ENCODE measurements at places on chromosomes 3 and 15. TPM values are rescaled to one million over a fixed set of nuclear protein-coding genes. Genes with fewer than 3 reads are reported as not detected.

Gene KBTBD13
- total RNA-seq, result 0.57 TPM

Gene KBTBD12
- not detected for total RNA-seq

Gene CIAO2A
- total RNA-seq, result 47.2 TPM

Gene KLHL40
- 2.9 TPM for total RNA-seq

Gene MKRN2OS
- total RNA-seq, result 1.0 TPM

Gene TBC1D21
- 1.4 TPM for total RNA-seq

DNA sequence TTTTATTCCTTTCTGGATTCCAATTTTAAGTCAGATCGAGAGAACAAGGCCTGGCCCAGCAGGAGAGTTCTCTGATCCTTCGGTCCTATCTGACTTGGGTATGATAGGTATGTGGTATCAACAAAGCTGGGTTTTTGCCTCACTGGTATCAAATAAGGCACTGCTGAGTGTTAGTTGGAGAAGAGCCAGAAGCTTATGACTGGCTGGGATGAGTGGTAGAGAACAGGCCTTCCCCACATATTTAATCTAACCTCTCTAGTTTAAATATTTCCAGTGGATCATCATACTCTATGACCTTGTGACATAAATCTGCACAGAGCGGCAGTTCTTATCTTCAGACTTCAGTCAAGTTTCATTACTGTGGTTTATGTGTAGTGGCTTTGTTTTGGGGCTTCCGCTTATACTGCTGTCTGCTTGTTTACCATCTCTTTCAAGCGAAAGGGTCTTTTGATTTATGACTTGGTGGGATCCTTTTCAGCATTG, 164.5 kb downstream of the PTPRG start:
- no peak for DNase-seq
- no peak overlapping the region for H3K4me3 ChIP-seq
- no peak overlapping the region for H3K27ac ChIP-seq
- no peaks in the 10 kb centered on the region for H3K36me3 ChIP-seq
- no peaks in the 10 kb centered on the region for H3K27me3 ChIP-seq

- H3K27me3 ChIP-seq, result no peaks in the 10 kb centered on the region
- H3K4me3 ChIP-seq, result no peak overlapping the region
- no peak overlapping the region for H3K27ac ChIP-seq
Measured at GRCh38 chr15:42009022-42009421, 11.8 kb downstream of the PLA2G4E start.

DNA sequence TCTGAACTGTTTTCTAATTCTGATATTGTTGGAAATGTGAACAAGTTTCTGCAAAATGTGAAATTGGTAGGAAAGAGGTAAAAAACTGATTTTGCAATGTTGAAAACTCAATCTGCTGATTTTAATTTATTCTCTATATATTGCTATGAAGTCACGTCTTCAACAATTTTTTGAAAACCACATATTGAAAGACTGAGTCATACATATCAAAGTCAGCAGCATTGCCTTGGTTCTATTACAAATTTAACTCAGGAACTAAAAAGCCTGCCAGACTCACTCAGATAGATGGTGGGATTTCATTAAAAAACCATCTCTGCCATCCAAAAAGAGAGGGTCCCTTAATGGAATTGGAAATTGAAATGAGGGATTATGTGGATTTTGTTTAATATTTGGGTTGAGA, 351.4 kb downstream of the CNTN3 start:
- H3K36me3 ChIP-seq, result no peaks in the 10 kb centered on the region
- no peaks in the 10 kb centered on the region for H3K27me3 ChIP-seq
- no peaks in the 10 kb centered on the region for H3K4me1 ChIP-seq
- H3K27ac ChIP-seq, result no peak overlapping the region

DNA sequence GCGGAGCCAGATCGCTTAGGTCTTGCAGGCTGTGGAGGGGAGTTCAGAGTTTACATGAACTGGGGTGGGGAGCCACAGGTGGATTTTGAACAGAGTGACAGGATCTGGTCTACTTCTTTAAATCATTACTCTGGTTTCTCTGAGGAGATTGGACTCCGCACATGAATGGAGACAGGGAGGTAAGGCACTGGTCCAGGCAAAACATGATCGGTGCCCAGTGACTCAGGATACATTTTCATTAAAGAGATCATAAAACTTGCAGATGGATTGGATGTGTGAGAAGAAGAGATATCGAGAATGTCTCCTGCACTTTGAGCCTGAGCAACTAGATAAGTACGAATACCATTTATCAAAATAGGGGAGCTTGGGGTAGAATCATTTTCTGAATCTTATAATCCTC, 61.8 kb upstream of the CMSS1 start:
- no peak overlapping the region for H3K27ac ChIP-seq
- H3K27me3 ChIP-seq, result no peaks in the 10 kb centered on the region
- H3K4me1 ChIP-seq, result no peaks in the 10 kb centered on the region
- DNase-seq, result no peak

GRCh38 chr3:32601722-32602121, 31.1 kb upstream of the DYNC1LI1 start:
- no peak overlapping the region for H3K4me3 ChIP-seq
- H3K36me3 ChIP-seq, result no peaks in the 10 kb centered on the region
- no peak for DNase-seq
- H3K4me1 ChIP-seq, result no peaks in the 10 kb centered on the region

DNA sequence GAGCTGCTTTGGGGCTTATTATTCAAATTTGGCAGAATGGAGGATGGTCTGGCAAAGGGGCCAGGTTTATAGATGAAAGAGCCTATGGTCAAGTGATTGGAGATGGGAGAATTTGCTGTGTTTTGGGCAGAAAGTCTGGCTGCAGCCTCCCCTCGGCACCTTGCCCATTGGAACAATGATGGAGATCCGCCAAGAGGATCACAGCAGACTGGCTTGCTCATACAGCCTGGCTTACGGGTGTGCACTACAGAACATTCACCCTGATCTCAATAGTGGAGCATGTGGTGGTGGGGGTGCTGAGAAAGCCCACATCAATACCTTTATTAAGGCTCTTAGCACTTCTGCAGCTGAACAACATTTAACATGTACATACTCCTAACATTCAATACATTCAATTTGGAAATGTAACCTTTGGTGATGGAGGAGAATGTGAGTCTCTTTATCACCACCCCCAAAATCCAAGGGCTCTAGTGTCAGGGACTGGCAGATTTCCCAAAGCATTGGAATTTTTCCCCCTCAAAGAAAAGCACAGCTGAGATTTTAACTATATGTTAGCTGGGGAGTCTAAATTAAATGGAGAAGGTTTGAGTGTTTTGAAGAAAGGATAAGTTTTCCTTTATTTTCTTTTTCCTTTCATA, 118.4 kb upstream of the TMC3 start:
- no peak overlapping the region for H3K27ac ChIP-seq
- no peaks in the 10 kb centered on the region for H3K4me1 ChIP-seq
